ENCODE measurements at places on chromosomes 13 and 19.
A peak's percentile ranks its signal among the peaks of the same experiment; 100 is the strongest.

DNA sequence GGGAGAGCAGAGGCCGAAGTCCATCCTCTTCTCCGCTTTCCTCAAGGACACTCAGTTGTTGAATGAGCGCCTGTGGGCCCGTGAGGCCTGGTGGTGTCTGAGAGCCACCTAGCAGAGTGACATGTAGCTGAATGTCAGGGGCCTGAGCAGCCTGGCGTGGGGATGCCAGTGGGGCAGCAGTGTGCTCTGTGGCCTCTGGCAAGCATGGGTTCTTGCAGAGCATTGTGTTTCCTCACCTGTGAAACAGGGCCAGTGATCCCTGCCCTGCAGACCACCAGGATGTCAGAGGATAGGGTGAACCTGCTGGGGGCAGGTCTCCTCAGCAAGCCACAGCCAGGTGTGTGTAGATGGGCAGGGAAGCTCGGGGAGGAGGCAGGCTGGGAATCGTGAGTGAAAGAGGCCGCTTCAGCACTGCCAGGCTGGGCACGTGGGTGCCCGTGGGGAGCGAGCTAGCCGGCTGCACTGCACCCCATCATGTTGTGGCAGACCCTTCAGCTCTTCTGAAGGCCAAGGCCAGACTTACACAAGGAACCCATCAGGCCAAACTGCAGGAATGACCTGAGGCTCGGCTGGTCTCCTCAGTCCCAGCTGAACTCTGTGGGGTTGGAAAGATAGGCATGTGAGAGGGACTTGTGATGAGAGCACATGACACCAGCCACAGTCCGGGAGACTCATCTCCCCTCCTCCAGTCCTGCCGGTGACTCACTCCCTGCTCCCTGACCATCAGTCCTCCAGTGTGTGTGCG, 5.0 kb downstream of the PPP1R37 start:
- no peak for DNase-seq

- DNase-seq = no peak
These were observed at the start of gene SSC5D for GRCh38 chr19:55487924-55488687. TSS of gene SSC5D (plus strand) at chr19:55488436. CDS start at chr19:55488590, 154 bp downstream.

GRCh38 chr13:98187155-98187964, 10.3 kb upstream of the RNF113B start:
- no peak for DNase-seq

- DNase-seq = no peak
These were observed 7.0 kb upstream of the MYDGF start for GRCh38 chr19:4676955-4677731.

DNA sequence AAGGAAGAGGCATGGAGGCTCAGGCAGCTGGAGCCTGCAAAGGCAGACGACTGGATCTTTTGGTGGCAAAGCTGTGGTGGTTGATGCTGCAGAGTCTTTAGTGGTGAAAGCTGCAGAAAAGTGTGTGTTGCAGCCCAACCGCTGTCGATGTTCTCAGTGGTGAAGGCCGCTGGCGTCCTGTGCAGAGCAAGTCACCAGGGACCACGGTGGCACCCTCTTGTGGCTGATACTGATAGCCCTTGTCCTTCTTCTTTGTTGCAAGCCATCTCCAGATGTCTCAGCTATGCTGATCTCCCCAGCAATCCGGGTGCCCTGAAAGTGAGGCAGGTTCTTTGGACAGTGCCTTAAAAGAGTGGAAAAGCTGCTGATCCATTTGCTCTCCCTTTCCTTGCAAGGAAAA, 610.9 kb upstream of the PCDH9 start:
- no peak for DNase-seq

DNA sequence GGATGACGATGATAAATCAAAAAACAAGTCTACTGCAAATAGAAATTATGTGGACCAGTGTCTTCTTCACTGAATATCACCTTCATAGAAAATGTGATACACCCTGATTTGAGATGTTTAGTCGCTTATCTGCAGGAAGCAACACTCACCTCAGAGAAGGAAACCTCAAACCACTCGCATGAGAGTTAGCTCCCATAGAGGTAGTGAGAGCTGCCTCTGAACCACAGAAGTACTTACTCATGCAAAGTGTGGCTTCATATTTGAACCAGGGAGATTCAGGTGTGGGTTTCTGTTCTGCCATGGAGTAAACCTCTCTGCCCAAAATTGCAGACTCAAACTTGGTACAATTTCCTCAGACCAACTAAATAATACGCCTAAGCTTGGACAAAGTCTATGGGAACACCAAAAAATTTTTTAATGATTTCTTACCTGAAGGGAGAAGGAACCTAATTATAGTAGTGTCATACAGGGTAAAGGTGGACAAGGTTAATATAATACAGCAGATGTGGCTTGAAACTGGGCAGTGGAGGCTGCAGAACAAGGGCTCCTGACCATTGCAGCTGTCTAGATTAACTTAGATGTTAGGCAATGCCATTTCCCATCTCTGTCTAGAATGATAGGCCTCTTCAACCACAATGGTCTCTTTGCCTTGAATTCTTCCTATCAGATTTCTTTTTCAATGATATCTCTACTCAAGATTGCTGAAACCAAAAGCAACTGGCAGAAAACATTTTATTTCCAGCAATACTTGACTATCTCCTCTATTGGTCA, 29.6 kb upstream of the RCBTB2 start:
- peak; percentile 57 for DNase-seq

- DNase-seq = no peak
These were observed 47.7 kb upstream of the CACNA1A start for GRCh38 chr19:13553880-13554400.

GRCh38 chr19:10764340-10764894, 46.5 kb downstream of the DNM2 start:
- DNase-seq = no peak

- no peak for DNase-seq
These were observed 120.1 kb downstream of the ZNF486 start for GRCh38 chr19:20287070-20287469.

GRCh38 chr19:37078717-37079032, 442 bp downstream of the ZNF420 start:
- DNase-seq = no peak

GRCh38 chr19:292951-293350, 1.7 kb upstream of the PLPP2 start:
- DNase-seq = no peak

- DNase-seq = no peak
These were observed 7.2 kb downstream of the ATP8A2 start for GRCh38 chr13:25379011-25379410.

- no peak for DNase-seq
These were observed 92.9 kb downstream of the PCDH9 start for GRCh38 chr13:67137044-67137735.

DNA sequence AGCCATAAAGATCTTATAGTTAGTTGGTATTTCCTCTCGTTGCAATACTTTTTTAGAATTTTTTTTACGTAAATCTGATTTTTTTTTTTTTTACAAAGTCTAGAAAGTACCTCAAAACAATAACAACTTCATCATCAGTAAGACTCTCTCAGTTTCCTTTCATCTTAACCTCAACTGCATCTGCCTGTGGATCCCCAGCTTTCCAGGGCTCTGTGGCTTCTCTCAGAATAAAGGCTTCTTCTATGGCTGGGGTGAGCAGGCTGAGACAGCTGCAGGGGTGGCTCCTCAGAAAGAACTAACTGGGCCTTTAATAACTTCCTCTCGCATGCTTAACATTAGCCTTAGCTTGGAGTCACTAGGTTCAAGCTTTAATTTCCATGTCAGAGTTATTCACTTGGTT, 4.2 kb downstream of the ZNF506 start:
- no peak for DNase-seq

DNA sequence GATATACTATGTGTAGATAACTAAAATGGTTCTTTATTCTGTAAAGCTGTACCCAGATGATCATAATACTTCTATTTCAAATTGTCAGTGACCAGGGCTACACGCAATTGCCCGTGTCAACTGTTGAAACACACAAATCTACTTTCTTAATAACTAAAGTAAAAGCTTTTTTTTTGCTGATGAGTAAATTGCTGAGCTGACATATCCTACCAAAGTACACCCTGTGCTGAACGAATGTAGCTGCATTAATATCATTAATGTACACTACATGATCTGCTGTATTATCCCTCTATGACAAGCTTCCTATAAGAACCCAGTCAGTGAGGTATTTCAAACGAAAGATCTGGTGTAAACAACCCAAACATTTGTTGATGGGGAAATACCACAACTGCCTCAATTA, 827.2 kb upstream of the ATXN8OS start:
- no peak for DNase-seq
